ENCODE measurements at places on chromosomes 3 and 15.

GRCh38 chr15:97077975-97078374, 747.5 kb downstream of the NR2F2 start:
- no peak for DNase-seq

GRCh38 chr15:56950979-56951378, 32.5 kb downstream of the TCF12 start:
- DNase-seq = no peak

DNA sequence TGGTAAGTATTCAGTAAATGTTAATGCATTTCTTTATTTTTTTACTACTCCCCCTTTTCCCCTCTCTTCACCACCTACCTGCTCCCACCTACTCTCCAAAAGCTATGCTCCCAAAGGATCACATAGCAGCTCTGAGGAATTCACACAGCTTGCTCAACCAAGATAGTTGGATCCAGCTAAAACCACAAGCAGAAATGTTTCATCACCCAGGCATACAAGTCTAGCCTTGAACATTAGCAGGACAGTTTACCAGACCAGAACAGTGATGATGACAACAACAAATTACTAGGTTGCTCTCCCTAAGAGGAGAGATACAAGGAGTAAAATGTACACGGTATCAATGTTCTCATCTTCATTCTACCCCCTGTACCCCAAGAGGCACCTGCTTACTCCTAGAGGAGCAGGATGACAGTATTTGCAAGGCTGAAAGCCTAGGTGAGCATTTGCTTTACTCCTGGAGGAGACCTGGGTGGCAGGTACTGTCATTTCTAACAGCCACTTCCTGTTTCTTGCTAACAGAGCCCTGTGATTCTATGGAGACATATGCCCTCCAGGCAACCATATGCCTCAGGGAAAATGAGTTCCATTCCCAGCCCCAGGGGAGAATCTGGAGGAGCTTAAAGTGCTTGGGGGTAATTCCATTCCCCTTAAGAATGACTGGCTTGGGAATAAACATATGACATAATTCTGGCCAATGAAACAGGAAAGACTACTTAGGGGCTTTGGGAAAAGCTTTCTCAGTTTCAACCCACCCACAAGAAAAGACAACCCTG, 237.5 kb downstream of the NTRK3 start:
- DNase-seq = no peak

DNA sequence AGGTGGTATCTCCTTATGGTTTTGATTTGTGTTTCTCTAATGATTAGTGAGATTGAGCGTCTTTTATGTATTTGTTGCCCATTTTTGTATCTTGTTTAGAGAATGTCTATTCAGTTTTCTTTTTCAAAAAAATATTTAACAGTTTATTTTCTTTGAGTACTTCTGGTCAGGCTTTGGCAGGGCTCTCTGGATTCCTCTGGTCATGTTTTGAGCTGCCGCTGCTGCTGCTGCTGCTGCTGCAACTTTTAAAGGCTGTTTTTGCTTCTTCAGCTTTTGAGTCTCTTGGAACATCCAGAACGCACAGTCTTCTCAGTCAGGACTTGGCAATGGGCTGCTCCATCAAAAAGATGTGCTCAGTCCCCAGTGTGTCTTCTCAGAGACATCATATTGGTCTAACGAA, 40.1 kb downstream of the REC114 start:
- DNase-seq = no peak
